ENCODE measurements at places on chromosomes 13 and 19.

GRCh38 chr19:18090545-18091216 is 3.9 kb upstream of the IL12RB1 start:
- DNase-seq = no peak

GRCh38 chr13:109963384-109963783 is 177.0 kb upstream of the IRS2 start:
- no peak for DNase-seq

- DNase-seq = no peak
Observed at GRCh38 chr13:22201375-22201925, 530.6 kb downstream of the FGF9 start.

GRCh38 chr13:51624695-51625345 is 40.6 kb downstream of the WDFY2 start:
- no peak for DNase-seq

DNA sequence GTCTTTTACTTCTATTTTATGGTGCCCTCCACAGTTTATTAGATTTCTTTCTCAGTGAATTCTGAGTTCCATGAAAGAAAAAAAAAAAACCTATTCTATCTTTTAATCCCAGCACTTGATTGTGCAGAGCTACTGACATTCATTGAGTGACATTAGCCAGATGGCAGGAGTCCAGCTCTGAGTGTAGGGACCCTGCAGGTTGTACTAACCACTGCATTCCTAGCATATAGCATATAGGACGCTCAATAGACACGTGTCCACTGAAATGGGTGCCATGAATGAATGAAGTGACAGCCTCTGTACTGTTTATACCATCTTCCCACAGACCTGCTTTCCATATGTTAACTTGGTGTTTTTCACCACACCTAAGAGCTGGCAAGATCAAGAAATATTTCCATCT is 206.3 kb downstream of the RAP2A start:
- no peak for DNase-seq

DNA sequence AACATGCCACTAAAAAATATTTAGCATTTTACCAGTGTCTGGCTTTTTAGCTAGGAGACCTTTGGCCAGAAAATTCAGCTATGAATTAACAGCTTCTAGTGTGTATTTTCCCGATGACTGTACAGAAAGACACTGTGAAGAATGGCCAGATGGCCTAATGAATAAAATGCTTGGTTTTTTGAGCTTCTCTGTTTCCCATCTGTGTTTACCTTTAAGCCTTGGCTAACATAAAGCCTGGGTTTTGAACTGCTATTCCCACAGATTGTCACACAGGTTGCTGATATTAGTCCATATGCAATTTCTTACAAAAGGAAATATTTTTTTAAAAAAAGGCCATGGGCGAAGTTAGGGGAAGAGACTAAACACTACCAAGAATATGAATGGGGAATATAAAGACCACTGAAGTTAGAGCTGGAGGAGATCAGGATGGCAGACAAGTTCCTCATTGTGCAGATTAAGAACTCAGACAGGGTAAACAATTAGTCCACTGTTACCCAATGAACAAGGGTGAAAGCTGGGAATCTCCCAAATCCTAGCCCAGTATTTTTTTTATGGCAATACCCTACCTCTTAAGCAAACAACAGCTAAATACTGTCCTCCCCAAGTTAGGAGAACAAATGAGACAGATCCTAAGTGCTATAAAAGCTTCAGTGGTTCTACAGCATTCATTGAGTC is 95.1 kb downstream of the DCT start:
- DNase-seq = no peak

GRCh38 chr13:26991508-26992181 is 180.0 kb downstream of the USP12 start:
- no peak for DNase-seq

DNA sequence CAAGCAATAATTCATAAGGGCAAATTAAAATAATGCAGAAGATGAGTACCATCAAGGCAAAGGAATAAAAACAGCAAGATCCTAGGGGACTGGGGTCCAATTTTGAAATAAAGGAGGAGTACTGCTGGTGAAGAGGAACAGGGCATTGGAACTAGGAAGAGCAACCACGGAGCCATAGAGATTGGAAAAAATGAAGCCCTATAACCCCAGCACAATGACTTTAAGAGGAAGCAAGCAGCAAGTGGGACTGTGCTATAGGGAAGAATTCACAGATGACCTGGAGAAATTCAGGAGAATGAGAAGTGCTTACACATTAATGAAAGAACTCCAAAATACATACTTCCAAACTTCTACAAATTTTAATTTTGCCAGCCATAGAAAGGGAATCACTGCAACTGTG is 44.9 kb upstream of the ITM2B start:
- DNase-seq = no peak

DNA sequence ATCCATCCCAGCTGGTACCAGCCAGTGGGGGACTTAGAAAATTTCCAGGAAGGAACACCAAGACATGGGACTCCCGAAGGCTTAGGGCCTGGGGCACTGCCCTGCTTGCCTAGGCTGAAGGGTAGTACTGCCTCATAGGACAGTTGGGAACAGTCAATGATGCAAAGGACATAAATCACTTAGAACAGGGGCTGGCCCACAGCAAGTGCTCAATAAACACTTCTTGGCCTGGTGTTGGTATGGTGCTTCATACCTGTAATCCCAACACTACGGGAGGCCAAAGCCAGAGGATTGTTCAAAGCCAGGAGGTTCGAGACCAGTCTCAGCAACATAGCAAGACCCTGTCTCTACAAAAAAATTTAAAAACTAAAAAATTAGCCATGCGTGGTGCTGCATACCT is 5.8 kb downstream of the KEAP1 start:
- no peak for DNase-seq

- DNase-seq = peak; percentile 54
Observed at GRCh38 chr13:29758531-29759114, 91.8 kb downstream of the UBL3 start.

DNA sequence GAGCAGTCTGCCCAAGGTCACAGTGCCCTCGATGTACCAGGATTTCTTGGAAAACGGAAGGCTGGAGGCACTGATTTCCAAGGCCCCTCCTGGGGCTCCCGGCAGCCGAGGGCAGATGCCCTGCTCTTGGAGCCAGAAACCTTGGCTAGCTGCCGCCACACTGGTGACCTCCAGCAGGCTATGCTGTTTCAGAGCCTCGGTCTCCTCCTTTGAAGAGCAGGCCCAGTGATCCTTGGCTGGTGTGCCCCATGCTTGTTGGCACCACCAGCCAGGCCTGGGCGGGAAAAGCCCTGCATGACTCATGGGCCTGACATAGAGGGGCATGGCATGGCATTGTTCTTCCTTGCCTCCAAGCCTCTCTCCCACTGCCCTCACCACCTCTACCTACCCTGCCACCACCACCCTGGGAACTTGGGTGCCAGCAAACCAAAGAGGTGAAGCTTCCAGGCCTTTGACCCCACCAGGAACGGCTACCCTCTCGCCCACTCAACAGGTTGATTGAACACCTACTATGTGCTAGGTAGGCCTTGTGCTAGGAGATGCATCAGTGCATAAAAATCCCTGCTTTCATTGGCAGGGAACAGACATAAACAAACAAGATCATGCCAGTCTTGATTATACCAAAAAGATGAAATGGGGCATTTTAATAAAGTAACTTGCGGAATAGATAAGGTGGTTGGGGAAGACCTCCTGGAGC is 1.6 kb upstream of the CLEC11A start:
- DNase-seq = no peak

DNA sequence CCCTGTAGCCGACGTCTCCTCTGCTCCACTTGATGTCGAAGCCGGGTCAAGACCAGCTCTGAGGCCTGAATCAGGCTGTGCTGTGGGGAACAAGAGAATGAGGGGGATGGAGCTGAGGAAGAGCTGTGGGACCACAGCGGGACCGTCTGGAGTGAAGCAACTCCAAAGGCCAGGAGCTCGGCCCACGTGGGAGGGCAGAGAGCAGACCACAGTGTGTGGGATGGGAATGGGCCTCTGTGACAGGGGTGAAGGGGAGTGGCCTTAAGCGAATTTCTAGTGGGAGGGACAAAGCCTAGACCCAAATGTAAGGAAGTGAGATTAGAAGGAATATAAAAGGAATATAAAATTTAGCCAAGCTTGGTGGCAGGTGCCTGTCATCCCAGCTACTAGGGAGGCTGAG is 3.8 kb upstream of the SLC8A2 start:
- DNase-seq = no peak

GRCh38 chr19:16051254-16052025 is 24.9 kb upstream of the TPM4 start:
- peak; percentile 80 for DNase-seq

DNA sequence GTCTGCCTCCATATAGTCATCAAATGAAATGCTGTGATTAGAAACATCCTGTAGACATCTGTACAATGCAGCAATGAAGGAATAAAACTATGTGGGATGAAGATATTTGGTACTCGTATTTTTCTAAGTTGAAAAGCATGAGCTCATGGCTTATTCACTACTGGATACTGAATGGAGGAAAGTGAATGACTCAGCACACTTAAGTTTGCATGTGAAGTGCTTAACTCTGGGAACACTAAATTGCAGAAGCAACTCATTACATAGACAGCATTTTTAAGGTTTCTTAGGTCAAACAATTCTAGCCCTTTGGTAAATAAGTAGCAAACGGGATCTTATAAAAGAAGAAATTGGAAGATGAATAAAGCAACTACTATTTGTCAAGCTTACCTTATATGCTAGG is 429.0 kb upstream of the MIR17HG start:
- DNase-seq = no peak

DNA sequence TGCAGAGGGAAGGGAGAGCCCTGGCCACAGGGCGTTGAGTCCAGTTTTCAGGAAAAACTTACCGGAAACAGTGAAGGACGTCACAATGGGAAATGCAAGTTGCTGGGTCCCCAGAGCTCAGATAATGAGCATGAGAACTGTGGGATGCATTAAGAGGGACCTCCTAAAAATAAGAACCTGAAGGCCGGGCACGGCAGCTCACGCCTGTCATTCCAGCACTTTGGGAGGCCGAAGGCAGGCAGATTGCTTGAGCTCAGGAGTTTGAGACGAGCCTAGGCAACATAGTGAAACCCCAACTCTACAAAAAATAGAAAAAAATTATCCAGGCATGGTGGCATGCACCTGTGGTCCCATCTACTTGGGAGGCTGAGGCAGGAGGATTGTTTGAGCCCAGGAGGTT is 170.6 kb downstream of the URI1 start:
- no peak for DNase-seq

GRCh38 chr19:49875857-49876421 is 1.2 kb downstream of the AKT1S1 start:
- DNase-seq = peak; percentile 68

- DNase-seq = peak; percentile 25
Observed at GRCh38 chr19:51259348-51260245, 8.7 kb downstream of the SIGLECL1 start.

DNA sequence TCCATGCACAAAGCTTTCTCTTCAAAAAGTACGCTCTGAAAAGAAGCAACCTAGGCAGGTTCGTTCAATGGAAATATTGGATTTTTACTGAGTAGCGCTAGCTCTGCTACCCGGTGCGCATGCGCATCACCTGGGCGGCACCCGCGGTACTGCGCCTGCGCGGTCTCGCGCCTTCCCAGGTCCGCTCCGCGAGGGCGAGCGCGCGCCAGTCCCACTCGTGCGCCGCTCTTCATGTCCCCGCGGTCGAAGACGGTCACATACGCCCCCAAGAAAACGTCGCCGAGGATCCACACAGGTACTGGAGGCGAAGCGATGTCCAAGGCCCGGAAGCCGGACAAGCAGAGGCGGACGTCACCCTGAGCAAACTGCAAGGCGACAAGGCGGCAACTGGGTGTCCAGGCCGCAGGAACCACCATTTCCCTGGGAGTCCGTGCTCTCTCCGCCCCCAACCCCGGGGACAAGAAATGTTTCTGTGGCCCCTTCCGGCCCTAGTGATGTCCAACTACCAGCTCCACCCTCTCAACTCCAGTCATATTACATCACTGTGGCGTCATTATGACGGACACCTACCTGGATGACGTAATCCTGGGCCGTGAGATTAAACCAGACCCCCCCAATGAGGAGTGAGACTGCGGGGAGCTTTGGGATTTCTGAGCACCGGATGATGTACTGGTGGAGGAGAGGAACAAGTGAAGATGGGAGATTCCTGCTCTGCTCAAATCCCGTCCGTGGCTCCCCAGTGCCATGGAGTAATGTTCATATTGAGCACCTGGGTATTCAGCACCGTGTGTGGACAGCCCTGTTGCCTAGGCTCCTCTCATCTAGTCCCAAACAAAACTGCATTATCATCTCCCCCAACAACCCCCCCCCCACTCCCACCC is 4.8 kb upstream of the KCNC3 start:
- peak; percentile 84 for DNase-seq

DNA sequence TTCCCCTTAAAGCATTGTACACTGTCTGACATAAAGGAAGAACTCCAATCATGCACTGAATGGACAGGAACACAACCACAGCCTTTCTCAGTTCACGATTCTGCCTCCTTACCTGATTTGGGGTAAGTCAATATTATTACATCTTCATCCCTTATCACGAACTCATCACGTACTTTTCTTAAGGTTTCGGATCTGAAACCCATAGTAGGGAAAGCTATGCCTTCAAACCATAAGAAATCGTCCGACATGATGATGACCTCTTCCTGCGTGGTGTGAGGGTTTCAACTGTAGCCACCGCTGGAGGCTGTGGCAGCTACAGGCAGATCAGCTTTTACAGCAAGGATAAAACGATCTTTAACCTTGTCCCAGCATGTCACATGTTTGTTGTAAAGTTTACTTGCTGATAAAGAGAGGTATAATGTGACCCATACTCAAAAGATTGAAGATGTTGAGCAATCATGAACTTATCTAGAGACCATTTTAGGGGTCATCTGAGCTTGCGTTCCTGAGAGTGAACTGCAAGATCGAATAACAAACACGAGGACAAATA is at the start of gene SULT2A1:
SULT2A1 (minus strand) TSS at position 306 of the 550 bp plus-strand sequence; CDS start at position 248, 58 bp downstream.
- no peak for DNase-seq
